ENCODE measurements at places on chromosomes 1 and 21. TPM values are rescaled to one million over a fixed set of nuclear protein-coding genes. Genes with fewer than 3 reads are reported as not detected.

Gene NR1I3
- 8.1 TPM for polyA plus RNA-seq

Gene GNG12
- polyA plus RNA-seq = 51.9 TPM

- DNase-seq = no peak
Measured at GRCh38 chr1:226482196-226482595, 66.4 kb upstream of the STUM start.

- no peak for DNase-seq
Measured at GRCh38 chr1:10905841-10906655, 106.4 kb upstream of the TARDBP start.

GRCh38 chr1:165688046-165688445 lies 10.3 kb downstream of the ALDH9A1 start:
- no peak for DNase-seq

GRCh38 chr21:42232176-42232825 lies 13.4 kb downstream of the ABCG1 start:
- no peak for DNase-seq

DNA sequence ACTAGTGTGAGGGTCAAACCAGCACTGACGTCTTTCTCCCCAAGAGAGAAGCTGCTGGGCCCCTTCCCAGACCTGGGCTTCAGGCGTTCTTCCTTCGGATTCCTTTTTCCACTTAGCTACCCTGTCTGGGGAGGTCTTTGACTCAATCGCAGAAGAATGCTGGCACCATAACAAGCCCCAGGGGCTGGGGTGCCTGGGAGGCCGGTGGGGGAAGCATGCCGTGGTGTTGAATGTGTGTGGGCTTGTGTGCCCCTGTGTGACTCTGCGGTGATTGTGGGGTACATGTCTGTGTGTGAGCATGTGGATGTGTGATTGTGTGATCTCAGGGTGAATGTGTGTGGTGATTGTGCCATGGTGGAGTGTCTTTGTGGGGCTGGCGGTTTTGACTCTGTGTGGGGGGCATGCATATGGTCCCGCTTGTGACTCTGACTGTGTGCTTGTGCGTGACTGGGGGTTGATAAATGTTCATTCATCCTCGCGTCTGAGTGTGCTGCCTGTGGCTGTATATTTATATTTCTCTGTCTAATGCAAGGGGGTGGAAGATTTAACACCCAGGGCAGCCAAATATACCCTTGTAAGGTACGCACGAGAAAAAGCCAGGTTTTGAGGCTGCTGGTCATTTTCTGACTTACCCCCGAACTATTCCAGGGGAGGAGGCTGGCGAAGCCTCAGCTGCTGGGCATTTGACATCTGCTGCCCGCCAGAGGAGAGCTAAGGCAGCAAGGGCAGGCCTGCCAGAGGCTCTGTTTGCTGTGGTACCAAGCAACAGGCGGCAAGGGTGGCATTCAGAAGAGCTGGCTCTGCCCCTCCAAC lies 1.1 kb upstream of the SYNC start:
- peak; percentile 77 for DNase-seq

DNA sequence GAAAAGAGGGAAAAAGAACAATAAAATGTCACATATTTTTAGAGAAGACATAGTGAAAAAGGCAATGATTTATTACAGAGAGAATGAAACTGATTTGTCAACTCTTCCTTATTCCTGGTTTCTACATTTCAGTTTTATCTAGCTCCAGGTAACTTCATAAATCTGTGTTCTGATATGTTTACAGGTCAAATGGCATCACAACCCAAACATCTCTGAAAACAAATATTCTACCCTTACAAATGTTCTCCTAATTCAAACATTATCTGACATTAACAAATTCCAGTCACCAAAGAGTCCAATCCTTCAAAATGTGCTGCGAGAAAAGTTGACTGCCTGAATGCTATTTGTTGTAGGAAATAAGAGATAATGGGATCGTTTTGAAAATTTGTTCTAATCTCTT lies 20.2 kb downstream of the EXTL2 start:
- DNase-seq = no peak
